ENCODE measurements at places on chromosomes 6 and 20.
A peak's percentile ranks its signal among the peaks of the same experiment; 100 is the strongest.

- no peak for DNase-seq
Observed at GRCh38 chr20:34968042-34968775, 12.5 kb downstream of the MYH7B start.

- no peak for DNase-seq
Observed at GRCh38 chr20:24640686-24641085, 171.3 kb downstream of the SYNDIG1 start.

DNA sequence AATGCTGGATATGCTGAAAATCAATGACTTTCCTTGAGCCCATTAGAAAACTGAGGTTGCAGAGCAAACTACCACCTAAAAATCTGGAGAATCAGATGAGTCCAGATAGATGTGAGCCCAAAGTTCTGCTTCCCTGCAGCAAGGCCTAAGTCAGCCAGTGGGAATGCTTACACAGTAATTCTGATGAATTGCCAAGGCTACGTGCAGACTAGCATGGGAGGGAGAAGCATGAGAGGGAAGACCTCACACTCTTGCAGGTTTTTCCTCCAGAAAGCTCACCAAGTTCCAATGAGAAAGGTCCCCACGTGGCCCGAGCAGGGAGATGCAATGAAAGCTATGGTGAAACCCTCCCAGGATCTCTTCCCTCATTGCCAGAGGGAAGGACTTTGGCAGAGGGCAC is 104.8 kb upstream of the SIRPA start:
- peak; percentile 43 for DNase-seq

DNA sequence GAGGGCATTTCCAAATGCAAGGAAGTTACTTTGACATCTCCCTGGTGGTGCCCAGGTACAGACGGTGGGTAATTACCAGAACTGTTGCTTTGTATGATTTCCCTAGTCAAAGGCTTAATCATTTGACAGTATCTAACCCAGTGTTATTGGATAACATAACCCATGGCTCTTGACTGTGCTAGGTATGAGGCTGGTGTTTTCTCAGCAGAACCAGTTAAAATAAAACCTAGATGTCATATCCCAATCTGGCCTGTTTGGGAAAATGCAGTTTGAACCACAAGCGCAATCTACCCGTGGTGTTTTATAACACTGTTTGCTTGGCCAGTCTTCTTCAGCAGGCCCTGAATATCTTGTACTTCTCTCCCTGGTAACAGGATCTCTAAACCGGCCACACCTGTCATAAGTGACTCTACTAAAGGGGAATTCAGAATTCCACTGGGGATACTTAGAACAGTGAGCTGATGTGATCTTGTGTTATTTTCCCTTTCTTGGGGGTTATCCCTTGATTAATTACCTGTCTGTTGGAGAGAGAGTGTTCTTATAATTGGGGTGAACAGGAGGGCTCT is 32.8 kb downstream of the PPP1R14C start:
- no peak for DNase-seq

DNA sequence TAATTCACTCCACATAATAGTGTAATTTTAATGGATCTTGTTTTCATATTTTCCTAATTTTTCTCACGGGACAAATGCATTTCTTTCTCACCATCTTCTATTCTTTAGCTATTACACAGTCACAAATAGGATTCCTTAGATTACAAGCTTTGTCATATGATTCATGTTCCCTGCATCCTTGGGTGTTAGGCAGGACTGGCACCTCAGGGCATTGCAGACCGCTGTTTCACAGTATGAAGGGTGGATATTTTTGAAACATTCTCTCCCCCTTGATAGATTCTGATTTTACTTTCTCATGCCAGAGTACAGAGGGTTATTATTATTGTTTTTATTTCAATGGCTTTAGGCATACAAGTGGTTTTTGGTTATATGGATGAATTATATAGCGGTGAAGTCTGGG is 602.5 kb downstream of the PHF3 start:
- DNase-seq: no peak

DNA sequence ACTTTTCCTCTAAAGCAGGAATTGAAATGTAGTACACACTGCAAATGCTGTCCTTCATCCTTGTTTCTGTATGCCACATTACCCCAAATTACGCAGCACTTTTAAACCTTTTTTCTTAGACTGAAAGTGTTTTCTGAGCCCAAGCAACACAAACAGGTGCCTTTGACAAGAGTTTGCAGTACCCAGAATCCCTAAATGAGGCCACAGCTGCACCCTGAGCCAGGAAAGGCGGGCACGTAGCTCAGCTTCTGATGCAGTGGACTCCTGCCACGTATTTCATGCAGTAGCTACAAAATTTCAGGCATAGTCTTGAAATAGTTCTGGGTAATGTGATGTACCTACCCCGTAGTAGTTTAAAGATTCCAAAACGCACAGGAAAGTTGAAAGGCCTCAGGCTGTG is 31.0 kb upstream of the CLDN20 start:
- DNase-seq: no peak

DNA sequence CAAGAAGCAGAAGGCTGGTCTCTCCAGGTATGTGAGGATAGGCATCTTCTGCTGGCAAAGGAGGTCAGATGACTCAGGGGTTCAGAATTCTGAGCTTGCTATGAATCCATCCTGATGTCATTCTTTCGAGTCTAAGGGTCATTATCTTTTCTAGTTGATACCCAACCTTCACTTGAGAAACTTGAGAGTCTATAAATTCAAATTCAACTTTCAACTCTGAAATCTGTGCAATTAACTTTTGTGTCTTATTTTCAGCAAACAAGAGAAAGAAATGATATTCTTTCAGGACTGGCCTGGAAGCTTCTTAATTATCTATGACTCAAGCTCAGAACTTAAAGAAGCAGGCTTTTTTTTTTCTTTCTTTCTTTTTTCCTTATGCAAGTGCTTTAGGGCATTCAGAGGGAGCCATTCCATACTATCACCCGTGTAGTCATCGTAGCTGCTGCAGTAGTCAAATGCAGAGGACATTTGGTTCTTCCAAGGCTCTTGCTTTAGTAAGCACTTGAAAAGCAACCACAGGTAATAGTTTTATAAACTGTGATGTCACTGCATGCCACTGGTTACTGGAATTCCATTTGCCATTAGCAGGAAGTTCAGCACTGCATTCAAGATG is 93.0 kb downstream of the ADTRP start:
- DNase-seq: peak; percentile 79

GRCh38 chr20:38001981-38002380 is 31.3 kb downstream of the TTI1 start:
- peak; percentile 59 for DNase-seq

DNA sequence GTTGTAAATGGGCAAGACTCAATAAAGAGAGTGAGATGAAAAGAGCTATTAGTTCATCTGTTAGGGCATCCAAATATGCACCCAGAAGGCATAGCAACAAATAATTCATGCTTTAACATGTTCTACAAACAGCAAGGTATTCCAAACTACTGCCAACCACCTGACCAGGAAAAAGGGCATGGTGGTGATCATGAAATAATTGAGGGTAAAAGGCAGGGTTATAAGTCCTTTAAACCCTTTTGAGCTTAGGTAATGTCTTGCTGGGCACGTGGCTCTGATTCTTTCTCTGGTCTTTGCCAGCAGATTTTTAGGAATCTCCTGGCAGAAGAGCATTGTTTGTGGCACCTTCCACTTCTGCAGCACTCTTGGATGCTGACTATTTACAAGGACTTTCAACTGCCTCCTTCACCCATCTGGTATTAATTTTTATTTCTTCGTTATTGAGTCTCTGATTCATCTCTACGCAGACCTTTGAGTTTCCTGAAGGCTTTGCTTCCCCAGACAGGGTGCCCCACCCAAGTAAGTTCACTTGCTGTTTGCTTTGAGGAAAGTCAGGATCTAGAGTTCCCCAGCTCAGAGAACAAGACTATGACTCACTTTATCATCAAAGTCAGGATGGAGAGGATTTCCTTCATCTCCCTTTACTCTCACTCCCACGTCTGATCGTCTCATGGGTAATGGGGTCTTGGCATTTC is 83.4 kb upstream of the NEDD9 start:
- peak; percentile 99 for DNase-seq

DNA sequence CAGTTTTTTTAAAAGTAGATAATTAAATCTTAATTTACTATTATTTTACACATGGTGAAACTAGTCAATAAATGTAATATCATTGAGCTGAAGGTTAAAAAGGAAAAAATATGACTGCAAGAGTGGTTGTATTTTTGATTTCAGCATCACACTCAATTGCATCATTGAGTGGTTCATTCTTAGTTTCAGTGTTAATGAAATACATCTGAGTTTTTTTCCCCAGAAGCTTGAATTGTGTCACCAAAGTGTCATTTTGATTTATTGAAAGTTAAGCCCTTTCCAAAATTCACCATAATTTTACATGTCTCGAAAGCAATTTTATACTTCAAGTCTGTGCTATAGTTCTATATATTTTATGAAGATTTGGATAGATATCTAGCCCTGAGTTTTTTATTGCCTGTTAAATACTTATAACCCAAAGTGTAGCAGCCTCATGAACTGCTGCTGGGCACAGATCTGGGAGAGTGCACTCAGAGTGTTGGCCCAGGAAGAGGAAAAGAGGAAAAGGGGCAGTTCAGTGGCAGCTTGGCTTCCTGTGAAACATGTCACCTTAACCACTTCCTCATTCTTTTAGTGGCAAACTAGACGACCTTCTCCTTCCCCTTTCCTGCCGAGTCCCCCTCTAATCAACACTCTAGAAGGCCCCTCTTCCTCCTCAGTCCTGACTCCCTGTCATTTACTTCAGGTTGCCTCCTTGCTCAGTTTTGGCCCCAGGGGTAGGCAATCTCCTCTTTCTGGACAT is 140.7 kb downstream of the ESR1 start:
- no peak for DNase-seq

GRCh38 chr6:3517350-3517749 is 60.5 kb upstream of the SLC22A23 start:
- peak; percentile 95 for DNase-seq

- DNase-seq: peak; percentile 53
Observed at GRCh38 chr20:58447511-58448391, 58.7 kb downstream of the VAPB start.

All from fibroblast of skin of right biceps (primary cell).